T-helper 17 cell (primary cell): ENCODE measurements at places on chromosomes 2 and 18.

GRCh38 chr2:85151026-85151425, 17.8 kb downstream of the TCF7L1 start:
- DNase-seq = no peak

- no peak for DNase-seq
Observed at GRCh38 chr18:47990981-47991380, 60.5 kb upstream of the SMAD2 start.

GRCh38 chr2:54638774-54639187, 84.7 kb upstream of the EML6 start:
- DNase-seq = no peak

DNA sequence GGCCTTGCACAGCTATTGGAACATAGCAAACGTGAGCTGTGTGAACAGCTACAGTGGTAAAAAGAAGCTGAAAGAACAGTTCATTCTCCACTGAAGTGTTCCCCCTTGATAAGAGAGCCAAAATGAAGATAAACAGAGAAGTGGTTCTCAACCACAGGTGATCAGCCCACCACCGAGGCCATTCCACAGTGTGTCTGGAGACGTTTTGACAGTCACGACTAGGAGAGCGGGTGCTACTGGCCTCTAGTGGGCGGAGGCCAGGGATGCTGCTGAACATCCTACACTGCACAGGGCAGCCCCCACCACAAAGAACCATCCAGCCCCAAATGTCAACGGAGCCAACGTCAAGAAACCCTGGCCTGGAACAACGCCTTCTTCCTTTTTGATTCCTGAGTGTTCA, 38.4 kb downstream of the ADCY3 start:
- DNase-seq = no peak

- no peak for DNase-seq
Observed at GRCh38 chr2:234404957-234405356, 91.9 kb downstream of the ARL4C start.

DNA sequence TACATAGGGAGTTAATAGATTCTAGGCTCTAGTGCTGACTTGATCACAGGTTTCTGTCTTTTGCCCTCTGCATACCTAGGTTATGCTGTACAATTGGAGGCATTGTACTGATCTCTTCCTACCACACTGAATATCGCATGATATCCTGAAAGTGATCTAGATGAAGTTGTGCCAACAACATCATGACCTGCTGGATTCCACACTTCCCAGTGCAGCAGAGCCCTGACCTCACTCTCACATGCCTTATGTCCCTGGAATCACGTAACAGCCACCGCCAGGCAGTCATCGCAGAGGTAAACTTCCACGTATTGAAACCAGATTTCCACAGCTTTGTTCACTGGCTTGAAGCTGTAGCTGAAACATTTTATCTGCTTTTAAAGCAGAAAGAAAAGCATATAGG, 214.0 kb downstream of the ANKRD30B start:
- DNase-seq = no peak

DNA sequence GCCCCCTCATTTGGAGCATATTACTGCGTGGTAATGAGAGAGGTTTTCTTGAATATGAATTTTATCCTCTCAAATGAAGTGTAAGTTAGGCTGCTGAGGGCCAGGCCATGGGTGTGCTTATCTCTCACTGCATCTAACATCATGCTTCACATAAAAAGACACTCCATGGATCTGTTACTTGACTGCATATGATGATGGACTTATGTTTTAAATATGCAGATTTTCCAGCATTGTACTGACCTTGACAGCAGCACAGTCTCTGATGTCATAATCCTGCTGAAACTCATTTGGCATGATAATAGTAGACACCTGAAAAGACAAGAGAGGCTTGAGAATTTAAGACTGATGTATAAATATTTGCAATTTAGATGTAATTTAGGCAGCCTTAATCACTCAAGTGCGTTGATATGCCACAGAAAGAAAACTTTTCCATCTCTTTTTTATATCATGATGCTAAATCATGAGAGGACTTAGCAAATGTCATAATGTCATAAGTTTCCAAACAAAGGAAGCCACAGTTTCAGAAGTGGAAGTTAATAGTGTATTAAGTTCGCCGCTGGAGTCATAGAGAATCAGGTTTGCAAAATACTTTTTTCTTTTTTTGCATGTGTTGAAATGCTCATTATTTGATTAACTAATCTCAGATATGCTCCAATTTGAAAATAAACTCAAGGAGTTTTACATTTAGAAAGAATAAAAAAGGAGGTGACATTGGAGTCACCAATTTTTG, 62.7 kb upstream of the CD302 start:
- no peak for DNase-seq

- no peak for DNase-seq
Observed at GRCh38 chr2:55418512-55419232, 984 bp downstream of the CCDC88A start.

- DNase-seq = no peak
Observed at GRCh38 chr18:3529077-3529476, 79.1 kb downstream of the TGIF1 start.

DNA sequence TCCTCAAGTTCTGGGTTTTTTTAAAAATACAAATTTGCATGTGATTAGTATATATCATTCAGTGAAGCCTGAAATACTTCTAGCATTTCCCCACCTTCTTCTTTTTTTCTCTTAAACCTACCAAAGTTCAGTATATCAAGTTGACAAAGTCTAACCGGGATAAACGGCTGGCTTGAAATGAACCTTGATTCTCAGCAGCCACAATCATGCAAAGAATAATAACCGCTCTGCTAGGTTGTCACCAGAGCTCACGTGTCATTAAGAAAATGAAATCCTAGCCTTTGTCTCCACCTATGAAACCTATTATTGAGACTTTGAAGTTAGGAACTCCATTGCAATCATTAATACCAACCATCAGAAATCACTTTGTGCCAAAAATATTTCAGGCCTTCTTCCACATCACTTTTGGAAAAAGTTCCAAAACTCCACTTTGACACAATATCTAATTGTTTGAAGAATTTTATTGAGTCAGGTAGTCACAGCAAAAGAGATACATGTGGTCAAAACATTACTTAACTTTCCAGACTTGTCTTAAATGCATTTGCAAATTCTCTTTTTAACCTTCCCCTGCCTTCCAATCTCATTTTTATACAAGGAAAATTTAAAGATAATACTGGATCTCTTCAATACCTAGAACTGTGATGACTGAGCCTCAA, 285.6 kb upstream of the ACVR2A start:
- DNase-seq = no peak

- no peak for DNase-seq
Observed at GRCh38 chr2:120430501-120430830, 84.5 kb downstream of the INHBB start.

DNA sequence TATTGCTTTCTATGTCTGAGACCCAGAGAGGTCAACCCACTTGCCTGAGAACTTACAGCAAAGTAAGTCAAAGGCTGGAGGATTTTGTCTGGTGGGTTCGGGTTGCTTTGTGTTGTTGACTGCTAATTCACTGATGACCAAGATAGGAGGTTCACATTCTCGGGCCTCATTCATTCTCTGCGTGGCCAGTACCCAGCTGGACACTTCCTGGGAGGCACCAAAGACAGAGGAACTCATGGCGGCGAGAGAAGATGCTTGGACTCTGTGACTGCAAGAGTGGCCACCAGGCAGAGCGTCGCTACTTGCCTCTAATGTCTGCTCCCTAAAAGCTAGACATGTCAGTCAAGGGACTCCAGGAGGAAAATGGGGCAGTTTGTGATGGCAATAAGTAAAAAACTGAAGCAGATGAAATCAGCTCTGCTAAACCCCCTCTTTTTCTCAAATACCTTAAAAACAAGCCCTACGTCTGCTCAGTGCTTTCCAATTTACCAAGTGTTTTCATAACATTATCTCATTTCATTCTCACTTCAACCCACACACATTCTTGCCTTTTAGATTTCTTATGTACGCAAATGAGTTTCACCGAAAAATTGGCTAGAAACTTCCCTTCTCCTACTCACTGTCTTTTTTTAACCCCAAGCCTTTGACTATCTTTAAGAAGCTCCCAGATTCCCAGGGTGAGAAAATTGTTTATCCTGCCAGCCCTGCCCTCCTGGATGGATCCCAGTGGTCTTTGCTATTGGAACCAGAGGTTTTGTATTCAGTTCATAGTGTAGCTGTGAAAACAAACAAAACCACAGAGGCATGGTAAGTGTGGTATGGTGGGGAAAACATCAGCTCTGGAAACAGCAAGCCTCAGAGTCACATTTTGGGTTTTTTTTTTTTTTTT, 4.9 kb upstream of the LBH start:
- no peak for DNase-seq

- DNase-seq = no peak
Observed at GRCh38 chr2:109020217-109020637, 31.2 kb upstream of the EDAR start.

- DNase-seq = no peak
Observed at GRCh38 chr2:195686564-195686963, 29.5 kb downstream of the SLC39A10 start.

- DNase-seq = no peak
Observed at GRCh38 chr2:55164534-55165480, 67.3 kb downstream of the CLHC1 start.

DNA sequence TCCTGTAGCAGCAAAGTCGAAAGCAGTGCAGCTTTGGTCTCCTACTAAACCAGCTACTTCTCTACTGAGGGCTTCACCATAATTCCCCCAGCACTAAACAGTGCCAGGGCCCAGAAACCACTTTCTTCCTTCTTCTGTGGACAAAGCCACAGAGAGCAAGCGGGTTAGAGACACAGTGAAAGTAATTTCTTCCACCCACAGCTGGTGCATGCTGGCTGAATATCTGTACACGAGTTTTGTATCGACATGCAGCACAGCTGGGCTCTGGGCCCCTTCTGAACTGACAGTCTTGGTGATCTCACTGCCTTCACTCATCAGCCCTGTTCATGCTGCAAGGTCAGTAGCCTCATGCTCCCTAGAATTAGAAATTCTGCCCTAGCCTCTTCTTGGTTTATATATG, 74.0 kb upstream of the SULT1C3 start:
- DNase-seq = no peak

- no peak for DNase-seq
Observed at GRCh38 chr2:33323957-33324356, 152.5 kb upstream of the RASGRP3 start.

- DNase-seq = no peak
Observed at GRCh38 chr18:44935455-44935854, 254.8 kb downstream of the SETBP1 start.

DNA sequence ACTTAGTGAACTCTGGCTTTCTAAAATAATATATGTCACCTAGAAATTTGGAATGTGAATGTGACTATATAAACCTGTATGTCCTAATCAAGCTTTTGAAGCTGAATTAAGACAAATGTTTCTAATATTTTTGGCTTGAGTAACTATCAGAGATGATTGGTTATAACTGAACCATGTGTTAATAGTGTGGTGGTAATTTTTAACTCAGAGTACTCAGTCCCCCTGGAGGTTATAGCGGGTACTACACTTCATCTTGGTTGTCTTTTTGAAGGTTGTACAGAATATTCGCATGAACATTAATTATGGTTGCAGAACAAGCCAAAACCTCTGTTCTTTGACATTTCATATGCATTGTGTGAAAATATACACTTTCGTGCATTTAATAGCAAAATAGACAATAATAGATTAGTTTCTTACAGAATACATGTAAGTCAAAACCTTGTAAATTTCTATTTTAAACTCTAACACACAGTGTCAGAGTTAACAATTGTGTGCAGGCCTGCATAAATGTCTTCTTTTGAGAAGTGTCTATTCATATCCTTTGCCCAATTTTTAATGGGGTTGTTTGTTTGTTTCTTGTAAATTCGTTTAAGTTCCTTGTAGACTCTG, 86.0 kb downstream of the OSBPL6 start:
- no peak for DNase-seq

GRCh38 chr2:135600915-135601314, 69.6 kb downstream of the R3HDM1 start:
- DNase-seq = no peak

GRCh38 chr2:212245880-212246279, 292.7 kb downstream of the ERBB4 start:
- DNase-seq = no peak

DNA sequence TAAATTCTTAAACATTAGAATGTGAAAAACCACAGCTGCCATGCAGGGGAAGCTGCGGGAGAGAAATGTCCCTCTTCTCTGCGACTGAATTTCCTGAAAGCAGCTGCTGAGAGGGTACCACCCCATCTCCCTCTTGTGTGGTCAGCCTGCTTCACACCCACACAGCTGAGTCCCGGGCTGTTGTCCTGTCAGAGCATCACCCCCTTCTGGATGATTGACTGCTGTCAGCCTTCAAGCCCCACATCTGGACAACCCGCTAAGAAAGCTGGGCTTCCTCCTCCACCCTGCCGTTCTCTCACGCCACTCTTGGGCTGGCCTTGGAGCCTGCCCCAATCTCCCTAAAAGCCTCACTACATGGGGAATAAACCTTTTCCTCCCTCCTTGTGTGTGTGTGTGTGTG, 26.0 kb downstream of the SH3YL1 start:
- no peak for DNase-seq

- no peak for DNase-seq
Observed at GRCh38 chr2:39778233-39778632, 825 bp downstream of the THUMPD2 start.

DNA sequence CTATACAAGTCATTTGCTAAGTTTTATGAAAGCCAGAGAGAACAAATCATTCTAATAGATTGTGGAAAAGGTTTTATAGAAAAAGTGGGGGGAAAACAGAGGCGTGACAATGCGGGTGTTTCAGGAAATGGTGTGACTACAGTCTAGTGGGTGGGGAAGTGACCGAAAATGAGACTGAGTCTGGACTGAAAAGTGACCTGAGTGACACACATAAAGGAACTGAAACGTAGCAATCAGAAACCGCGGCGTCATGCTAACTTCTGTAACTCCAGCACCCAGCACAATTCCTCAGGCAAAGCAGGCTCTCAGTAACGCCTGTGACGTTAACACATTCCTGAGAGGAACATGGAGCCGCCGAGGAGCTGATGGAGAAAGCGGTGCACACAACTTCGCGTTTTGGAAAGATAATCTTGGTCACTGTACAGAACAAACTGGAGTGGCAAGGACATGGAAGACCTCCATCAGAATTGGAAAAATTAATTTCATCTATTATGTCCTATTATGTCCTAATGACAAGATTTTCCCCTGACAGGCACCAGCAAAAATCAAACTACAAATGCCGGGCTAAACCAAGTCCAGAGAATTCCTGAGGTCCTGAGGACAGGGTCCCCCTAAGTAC, 1.4 kb upstream of the CD226 start:
- DNase-seq = no peak

DNA sequence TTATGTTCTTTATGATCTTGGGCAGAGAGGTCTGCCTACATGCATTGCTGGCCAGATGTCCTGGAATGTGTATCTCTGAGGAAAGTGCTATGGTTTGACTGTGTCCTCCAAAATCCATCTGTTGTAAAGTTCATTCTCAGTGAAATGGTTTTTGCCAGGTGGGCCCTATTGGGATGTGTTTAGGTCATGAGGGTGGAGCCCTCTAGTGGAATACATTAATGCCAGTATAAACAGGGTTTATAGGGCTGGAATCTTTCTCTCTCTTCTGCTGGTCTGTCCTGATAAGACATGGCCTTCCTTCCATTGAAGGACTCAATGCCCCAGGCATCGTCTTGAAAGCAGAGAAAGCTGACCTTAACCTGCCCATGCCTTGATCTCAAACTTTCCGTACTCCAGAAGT, 258.5 kb downstream of the RPIA start:
- DNase-seq = no peak

GRCh38 chr18:60809937-60810336, 437.4 kb upstream of the MC4R start:
- no peak for DNase-seq
